ENCODE measurements at places on chromosomes 3 and 15. TPM values are rescaled to one million over a fixed set of nuclear protein-coding genes. Genes with fewer than 3 reads are reported as not detected.

DNA sequence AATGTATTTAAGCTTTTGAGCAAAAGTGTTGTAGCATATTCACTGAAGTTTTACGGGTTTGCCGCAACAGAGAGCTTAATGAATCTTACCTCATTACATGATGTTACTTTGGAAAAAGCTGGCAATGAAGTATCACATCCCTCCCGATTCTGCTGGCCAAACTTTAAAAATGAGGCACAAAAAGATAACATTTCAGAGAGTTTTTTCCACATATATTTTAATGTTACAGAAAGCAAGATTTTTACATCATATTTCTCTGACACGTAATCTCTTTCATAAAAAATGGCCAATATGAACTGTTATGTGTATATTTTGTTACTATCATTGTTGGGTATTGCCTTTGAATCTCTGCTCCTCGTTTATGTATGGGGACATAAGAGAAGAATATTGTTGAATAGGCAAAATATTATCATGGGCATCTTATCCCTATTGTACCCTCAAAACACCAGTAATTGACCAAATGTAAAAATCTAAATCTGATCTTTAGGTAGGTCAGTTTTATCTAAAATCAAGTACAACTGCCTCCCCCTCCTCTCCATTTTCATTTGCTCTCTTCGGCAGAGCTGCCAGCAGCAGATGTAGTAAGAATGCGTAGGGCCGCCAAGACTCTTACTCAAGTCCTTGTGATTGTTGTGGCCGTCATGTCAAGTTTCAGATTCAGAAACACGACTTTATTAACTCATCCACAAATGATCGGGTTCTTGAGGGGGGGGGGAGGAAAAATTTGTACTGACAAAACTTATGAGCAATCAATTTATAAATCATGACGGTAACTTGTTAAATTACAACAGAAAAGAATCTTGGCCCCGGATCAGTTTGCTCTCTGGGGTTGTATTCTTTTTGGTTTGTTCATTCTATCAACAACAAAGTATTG lies 106.7 kb upstream of the THRB start:
- no peak for DNase-seq

- no peak for DNase-seq
Measured at GRCh38 chr3:195003893-195004289, 267.1 kb downstream of the XXYLT1 start.

DNA sequence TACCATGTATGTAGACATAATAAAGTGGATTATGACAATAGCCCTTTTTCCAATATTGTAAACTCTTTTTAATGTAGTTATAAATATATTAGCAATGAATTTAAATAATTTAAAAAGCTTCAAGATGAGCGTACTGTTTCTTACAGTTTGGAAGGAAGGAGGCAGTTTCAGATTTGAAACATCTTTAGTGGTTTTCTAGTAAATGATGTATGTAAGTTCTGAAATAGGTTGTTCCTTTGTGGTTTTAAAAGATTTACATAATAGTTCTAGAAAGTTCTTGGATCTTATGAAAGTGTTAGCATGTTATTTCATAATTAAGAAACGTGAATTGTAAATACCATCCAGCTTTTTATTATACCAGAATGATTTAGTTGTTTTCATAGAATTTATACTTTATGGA lies 16.0 kb downstream of the DNAJC19 start:
- DNase-seq: no peak

- no peak for DNase-seq
Measured at GRCh38 chr3:106030627-106030963, 161.8 kb upstream of the CBLB start.

- no peak for DNase-seq
Measured at GRCh38 chr15:66855041-66855440, 153.0 kb downstream of the SMAD6 start.

GRCh38 chr15:94395640-94396039 lies 164.3 kb downstream of the MCTP2 start:
- no peak for DNase-seq

DNA sequence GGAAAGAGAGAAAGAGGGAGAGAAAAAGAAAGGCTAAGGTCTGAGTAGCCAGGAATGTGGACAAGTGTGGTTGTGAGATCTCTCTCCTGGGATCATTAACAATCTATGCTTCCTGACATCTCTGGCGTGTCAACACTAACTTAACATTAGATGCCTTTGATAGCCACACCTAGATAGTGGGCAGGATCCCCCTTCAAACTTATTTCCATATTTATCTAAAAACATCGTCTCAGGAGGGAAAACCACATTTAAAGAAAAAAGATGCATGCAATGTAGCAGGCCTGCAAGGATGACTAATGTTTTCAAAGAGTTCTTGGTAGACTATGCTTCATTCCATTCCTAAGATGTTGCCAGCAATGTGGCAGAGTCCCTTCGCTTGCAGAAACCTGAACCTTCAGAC lies 80.9 kb downstream of the MLH1 start:
- DNase-seq: no peak

SLC27A2 gene
- total RNA-seq: 0.06 TPM

DNA sequence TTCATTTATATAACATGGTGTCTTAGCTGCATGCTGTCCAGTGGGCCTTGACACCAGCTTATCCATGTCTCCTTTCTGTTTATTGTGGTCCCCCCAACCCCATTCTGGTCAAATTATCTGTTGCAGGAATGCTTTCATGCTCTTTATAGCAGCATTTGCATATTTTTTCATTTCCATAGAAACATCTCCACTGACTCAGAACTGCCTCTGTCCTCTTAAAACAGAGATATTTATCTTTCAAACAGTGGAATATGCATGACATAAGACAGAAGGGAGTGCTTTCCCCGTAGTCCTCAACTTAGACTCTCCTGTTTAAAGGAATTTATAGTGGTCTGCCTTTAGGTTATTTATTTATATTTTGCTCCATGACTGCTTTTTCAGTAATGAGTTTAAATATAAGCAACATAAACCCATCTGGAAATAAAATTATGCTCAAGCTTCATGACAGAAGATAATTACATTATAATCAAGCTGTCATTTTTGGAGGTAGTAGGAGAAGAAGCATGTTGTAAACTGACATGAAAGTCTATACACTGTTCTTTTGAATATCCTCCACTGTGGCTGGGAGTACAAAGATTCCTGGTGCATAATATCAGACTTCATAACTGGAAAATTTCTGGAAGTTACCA lies 179.5 kb upstream of the CD96 start:
- DNase-seq: no peak

DNA sequence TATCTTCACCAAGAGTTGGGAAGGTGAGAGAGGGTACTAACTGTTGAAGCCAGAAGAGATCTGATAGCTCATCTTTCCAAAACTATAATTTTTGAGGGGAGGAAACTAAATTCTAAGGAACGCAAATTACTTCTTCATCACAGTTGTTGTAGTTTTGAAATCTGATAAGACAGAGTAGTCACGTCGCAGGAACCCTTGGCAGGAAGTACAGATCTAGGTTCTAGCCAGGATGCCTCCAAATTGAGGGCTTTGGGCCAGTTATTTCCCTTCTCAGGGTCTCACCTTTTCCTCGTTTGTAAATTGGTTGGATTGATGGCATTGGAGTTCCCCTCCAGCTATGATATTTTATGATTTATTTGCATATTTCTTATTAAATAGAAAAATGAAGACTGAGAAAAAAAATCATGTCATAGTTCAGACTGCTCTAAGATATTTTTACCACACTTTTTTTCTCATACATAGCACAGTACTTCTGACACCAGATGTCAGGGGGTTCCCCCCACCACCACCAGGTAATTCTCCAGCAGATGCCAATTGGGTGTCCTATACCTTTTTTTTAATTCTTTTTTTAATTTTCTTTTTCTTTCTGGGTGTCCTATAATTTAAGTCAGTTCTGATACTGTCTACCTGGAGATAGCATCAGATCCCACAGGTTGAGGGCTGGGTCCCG lies 32.3 kb upstream of the APH1B start:
- DNase-seq: no peak

DNA sequence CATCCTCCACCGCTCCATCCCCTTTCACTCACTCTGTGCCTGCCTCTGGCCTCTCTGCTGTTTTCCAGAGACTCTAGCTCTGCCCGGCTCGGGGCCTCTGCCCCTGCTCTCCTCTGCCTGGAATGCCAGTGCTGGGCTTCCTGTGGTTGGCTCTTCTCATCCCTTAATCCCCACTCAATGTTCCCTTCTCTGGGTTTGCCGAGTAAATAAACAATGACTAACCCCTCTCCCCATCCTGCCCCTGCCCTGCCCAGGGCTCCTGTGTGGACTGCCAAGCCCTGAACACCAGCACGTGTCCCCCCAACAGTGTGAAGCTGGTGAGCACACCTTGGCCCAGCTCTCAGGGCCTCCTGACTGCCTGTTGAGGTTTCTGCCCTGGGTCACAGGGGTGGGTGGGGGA lies 12.2 kb downstream of the STAB1 start:
- no peak for DNase-seq

GRCh38 chr3:165859061-165859460 lies 21.8 kb upstream of the BCHE start:
- DNase-seq: no peak

CD200 gene
- 0.92 TPM for total RNA-seq

DNA sequence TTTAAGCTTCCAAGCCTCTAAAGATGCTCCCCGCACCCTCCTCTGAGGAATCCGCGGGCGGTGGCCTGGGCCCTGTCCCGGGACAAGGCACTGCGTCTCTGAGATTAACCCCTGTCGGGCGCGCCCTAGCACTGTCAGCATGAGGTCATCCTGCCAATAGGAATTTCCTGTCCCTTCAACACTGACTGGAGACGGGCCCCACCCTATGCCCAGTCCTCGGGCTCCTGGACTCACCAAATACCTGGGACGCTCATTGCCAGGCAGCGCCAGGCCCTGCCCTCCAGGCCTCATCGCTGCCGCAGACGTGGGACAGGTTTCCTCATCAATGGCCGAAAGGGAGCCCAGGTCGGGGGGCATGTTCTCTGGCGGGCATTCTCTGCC lies 67.6 kb upstream of the SH3GL3 start:
- no peak for DNase-seq

SAXO2 gene
- not detected for total RNA-seq

CEP97 gene
- total RNA-seq: 6.4 TPM

GRCh38 chr3:44280631-44281030 lies 38.9 kb downstream of the TOPAZ1 start:
- no peak for DNase-seq

- no peak for DNase-seq
Measured at GRCh38 chr3:57252404-57252803, 24.9 kb downstream of the APPL1 start.

DNA sequence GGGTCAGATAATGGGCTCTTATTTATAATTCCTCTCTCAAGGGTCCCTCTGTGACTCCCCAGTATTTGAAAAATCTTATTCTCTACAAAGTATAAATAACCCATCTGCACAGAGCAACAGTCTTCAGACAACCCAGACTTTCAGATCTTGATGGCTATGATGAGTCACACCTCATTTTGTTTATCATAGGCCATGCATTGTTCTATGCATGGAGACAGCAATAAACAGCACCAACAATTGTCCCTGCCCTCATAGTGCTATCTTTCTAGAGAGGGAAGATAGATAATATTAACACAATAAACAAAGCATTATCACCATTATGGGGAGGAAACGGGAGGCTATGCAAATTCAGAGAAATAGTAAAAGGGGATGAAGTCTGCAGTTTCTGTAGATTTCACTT lies 13.4 kb downstream of the FHIT start:
- no peak for DNase-seq

GABRB3 gene
- 0.05 TPM for total RNA-seq

IGDCC3 gene
- not detected for total RNA-seq

PDZRN3 gene
- not detected for total RNA-seq

GRCh38 chr3:114646526-114646925 lies 352.7 kb downstream of the TIGIT start:
- DNase-seq: no peak

GRCh38 chr3:49869525-49870126 lies at the start of gene CAMKV:
Gene CAMKV (minus strand): TSS chr3:49869906. CDS start chr3:49862388, 7,518 bp downstream.
- DNase-seq: no peak

CCDC191 gene
- total RNA-seq: 1.5 TPM

- no peak for DNase-seq
Measured at GRCh38 chr15:32735989-32736700, 18.3 kb downstream of the GREM1 start.

SAMMSON gene
- total RNA-seq: not detected

DNA sequence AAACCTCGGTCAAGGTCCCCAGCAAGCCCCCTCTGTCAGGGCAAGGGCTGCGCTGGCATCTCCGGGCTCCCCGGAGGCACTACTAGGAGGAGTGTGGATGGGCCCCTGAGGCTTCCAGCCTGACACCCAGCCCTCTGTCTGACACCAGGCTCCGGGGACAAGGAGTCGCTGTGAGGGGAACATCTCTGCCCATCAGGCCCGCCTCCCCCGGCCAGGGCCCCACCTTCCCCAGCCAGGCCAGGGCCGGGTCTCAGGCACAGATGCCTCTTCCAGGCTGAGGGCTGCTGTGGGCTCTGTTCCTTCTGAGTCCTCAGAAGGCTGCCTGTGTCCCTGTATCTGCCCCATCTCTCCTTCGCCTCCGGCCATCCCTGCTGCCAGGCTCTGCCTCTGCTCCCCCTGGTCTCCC lies 15.8 kb downstream of the CSPG4 start:
- DNase-seq: no peak

DNA sequence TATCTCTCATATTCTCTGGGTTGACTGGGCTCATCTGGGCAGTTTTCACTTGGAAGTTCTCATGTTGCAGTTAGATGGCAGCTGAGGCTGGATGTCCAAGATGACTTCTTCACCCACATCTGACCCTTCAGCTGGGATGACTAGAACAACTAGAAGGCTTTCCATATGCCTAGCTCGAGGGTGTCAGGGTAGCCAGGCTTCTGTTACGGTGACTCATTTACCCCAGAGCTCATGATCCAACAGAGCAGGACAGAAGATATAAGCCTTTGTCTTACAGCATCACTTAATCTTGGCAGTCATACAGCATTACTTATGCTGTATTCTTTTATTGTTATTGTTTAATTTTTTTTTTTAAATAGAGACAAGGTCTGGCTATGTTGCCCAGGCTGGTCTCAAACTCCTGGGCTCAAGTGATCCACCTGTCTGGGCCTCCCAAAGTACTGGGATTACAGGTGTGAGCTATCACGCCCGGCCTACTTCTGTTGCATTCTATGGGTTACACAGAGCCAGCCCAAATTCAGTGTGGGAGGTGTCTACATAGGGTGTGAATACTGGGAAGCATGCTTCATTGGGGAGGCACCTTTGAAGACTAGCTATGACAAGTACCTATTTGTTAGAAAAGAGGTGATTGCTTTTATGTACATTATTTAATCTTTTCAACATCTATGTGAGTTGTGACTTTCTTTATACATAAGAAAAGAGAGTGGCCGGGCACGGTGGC lies 10.7 kb downstream of the HMCES start:
- DNase-seq: no peak

CTXND1 gene
- total RNA-seq: not detected

DNA sequence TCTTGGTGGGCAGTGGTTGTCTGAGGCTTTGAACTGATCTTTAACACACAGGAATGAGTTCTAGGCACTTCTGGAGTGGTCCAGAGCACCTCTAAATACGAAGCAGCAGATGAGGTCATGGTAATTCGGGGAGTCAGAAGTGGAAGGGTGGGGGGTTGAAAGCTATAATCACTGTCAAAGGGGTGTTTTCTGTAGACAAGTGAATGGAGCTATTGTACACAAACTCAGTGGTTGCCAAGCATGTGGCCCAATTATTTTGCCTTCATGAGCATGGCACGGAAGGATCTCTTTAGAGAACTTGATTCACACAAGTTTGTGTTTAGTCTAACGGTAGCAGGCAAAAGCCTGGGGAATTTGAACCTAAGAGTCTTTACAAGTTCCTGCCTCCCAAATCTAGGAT lies 6.3 kb downstream of the FRMD5 start:
- no peak for DNase-seq

FOXL2NB gene
- total RNA-seq: 0.78 TPM

LXN gene
- 121 TPM for total RNA-seq

- no peak for DNase-seq
Measured at GRCh38 chr3:58638591-58638990, 28.0 kb downstream of the FAM3D start.

- no peak for DNase-seq
Measured at GRCh38 chr3:37492977-37493471, 318.6 kb upstream of the LRRFIP2 start.
